Activated CD8-positive, alpha-beta memory T cell treated with anti-CD3 and anti-CD28 coated beads for 4 hours (primary cell): ENCODE measurements at places on chromosomes 6 and 20.

DNA sequence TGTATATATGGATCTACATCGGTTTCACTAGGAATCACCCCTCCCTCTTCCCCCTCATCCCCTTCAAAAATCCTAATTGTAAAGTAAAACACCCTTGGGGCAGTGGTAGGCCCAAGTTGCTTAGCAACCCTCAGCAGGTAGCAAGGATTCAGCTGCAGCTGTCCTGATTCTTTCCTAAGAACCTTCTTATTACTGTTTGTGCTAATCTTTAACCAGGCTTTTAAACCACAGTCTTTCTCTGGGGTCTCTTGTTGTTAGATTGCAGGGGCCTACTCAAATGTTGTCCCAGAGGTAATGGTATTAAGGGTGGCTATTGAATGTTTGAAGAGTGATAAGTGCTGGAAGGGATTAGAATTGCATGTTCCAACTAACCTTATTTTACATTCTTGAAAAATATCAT lies 46.4 kb downstream of the PRL start:
- DNase-seq: no peak

- no peak for DNase-seq
Observed at GRCh38 chr20:8642247-8642646, 426.6 kb upstream of the PLCB4 start.

- DNase-seq: no peak
Observed at GRCh38 chr6:53119772-53120409, 28.8 kb downstream of the GCM1 start.

DNA sequence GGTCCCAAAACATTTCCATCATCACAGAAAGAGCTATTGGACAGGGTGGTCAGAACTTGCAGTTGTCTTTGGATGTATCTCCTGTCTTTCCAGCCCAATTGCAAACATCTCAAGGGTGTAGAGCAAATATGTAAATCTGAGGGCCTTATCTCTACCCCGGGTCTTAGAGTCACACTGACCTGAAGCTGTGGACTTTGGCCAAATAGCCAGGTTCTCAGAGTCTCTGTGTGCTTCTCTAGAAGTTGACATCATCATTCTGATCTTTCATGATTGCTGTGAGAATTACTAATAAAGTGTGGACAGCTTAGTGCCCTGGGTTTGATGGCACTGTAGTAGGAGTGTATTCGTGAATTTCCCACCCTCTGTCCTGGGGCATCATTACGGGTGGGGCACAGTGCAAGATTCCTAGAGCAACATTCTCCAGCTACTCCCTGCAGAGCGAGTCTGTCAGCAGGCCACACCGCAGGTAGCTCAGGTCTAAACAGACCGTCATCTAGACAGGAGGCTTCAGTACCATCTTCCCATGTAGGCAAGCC lies 71.1 kb downstream of the SLC24A3 start:
- DNase-seq: no peak

GRCh38 chr6:117951783-117952182 lies 44.7 kb downstream of the SLC35F1 start:
- DNase-seq: no peak

DNA sequence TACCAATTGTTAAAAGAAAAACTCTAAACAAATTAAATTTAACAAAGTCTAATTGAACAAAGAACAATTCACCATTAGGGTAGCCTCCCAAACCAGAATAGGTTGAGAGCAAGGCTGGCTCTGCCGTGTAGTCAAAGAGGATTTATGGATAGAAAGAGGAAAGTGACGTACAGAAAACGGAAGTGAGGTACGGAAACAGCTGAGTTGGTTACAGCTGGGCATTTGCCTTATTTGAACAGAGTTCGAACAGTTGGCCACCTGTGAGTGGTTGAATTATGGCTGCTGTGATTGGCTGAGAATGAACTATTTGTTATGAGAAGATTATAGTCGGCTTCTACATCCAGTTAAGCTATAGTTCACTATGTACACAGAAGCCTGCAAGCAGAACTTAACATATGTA lies 18.5 kb upstream of the ISM1 start:
- DNase-seq: no peak

DNA sequence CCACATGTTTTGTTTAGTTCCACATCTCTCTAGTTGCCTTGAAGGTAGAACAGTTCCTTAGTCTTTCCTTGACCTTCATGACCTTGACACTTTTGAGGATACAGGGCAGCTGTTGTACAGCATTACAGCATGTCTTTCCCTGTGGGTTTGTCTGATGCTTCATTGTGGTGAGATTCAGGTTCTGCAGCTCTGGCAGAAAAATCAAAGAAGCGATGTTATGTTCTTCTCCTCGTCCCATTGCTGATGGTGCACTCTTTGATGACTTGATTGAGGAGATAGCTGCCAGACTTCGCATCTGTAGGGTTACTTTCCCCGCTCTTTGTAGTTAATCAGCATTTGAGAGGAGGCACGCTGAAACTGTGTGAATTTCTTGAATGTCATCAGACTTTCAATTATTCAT lies 12.0 kb downstream of the CEBPB start:
- DNase-seq: no peak

DNA sequence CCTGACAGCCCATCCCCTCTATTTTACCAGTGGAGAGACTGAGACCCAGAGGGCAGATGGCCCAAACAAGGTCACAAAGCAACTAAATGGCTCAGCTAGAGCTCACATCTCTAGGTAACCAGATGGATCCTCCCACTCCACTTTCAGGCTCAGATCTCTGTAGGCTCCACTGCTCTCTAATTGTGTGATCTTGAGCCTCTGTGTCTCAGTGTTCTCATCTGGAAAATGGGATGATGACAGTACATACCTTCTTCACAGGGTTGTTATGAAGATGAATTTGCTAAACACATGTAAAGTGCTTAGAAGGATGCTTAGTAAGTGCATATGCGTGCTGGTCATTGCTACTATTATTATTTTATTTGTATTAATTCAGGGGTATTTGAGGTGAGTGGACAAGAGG lies 40.5 kb downstream of the RAB44 start:
- DNase-seq: no peak

GRCh38 chr20:5072756-5073659 lies 46.8 kb downstream of the PCNA start:
- DNase-seq: no peak

GRCh38 chr20:7980332-7981046 lies 39.1 kb downstream of the TMX4 start:
- DNase-seq: no peak

DNA sequence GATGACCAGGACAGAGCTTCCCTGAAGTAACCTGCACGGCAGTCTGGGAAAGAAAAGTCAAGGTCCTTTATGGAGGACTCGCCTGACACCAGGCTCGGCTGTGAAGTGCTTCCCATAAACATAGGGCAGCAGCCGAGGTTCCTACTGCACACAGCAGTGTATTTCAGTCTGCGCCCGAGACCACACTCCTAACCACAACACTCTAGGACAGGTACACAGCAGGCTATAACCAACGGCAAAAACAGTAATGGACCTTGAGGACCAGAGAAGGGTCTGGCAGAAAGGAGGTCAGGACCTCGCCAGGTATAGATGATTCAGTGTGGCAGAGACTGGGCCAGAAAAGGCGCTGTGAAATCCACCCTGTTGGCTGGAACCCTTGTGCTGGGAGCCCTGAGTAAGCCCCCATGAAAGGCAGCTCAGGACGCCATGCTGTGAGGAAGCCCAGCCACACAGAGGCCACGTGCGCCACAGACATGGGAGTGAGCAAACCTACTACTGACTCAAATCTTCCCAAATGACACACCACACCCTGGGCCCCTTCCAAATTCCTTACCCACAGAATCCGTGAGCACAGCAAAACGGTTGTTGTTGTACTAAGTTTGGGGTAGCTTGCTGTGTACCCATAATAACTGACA lies 129.6 kb upstream of the CST7 start:
- DNase-seq: no peak

GRCh38 chr20:6140947-6141346 lies 18.1 kb upstream of the FERMT1 start:
- DNase-seq: no peak

GRCh38 chr20:64108731-64109681 lies 1.6 kb upstream of the NPBWR2 start:
- no peak for DNase-seq

GRCh38 chr6:148055419-148055818 lies 287.2 kb upstream of the SASH1 start:
- DNase-seq: no peak

GRCh38 chr20:23507346-23507745 lies 16.4 kb downstream of the CST8 start:
- no peak for DNase-seq

DNA sequence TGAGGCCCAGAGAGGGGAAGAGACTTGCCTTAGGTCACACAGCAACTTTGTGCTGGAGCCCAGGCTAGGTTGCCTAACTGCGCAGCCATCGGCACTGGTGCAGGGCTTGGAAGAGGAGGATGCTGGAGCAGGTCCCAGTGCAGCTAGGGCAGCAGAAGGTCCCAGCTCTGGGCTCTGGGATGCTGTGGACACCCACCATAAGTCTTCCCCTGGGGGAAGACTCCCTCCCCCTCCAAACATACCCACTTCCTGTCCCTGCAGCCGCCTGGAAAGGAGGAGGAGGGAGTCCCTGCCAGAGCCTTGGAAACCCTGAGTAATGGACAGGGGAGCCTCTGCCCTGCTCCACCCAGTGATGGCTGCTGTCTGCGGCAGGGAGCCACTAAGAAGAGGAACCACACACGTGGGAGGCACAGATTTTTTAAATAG lies 93.6 kb downstream of the NCR2 start:
- peak; percentile 21 for DNase-seq

DNA sequence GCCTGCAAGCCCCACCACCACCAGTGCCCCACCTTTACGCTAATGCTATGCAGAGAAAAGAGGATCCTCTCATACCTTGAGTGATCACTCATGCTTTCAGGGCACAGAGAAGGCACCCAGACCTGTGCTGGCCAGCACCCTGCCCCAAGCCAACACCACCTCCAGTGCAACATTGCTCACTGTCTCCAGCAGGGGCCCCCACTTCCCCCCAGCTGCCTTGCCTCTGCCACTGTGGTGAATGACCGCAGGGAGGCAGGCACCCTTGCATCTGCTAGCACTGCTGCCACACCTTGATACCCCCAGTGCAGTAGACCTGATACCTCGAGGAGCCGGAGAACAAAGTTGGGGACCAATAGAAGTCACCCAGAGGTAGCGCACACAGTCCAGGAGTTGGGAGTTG lies 139.2 kb upstream of the PLN start:
- DNase-seq: no peak

- DNase-seq: no peak
Observed at GRCh38 chr20:15637546-15637945, 935.7 kb downstream of the KIF16B start.

DNA sequence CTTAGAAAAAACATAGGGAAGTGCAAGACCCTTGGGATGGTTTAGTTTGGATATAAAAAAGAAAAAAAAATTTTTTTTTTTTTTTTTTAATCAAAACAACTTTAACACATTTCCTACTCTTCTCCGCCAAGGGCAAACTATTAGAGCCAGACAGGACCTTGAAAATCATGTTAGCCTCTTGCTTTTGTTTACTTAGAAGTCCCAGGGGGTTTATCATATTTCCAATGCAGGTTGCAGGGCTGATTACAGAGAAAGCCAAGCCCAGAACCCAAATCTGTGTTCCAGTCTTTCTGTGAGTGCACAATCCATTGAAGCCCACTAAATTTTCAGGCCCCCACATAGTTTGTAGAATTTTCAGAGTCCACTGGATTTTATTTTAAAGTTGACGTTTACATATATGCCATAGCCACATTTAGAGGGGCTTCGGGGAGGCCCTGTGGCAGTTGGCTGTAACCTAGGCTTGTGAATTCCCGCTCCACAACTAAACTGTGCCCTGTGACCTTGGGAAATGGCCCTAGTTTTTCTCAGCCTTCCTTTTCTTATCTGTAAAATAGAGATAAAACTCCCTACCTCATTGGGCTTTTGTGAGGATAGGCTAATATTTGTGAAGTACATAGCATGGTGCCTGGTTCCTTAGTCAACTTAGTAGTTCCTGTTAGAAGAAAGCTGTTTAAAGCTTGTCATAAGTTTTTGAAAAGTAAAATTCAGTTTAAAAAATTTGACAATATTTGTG lies 55.7 kb downstream of the NCOA7 start:
- DNase-seq: no peak

- DNase-seq: no peak
Observed at GRCh38 chr6:153425536-153425935, 294.5 kb upstream of the RGS17 start.

GRCh38 chr6:25713824-25714223 lies 40.7 kb upstream of the SLC17A4 start:
- DNase-seq: no peak

DNA sequence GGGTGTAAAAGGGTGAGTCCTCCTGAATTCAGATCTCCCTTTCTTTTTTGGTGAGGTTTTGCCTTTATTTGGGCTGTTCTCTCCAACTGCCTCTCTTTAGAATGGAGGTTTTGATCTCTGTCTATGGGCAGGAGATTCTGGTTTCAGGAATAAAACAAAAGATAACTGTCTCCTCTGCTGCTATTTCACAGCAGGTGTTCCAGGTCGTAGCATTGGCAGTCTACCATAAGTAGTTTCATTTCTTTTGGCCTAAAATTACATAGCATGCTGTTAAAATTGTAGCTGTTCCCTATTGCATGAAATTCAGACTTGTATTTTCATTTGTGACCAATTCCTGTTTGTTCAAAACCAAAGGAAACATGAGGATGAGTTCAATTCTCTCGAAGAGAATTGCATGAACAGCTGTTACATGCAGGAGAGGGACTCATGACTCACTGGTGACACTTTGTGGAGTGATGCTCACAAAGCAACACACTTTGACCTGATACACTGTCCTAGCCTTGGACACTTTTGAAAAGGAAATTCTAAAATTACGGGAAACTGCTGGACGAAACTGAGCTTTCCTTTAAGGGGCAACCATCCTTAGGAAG lies 76.8 kb upstream of the SIRPG start:
- no peak for DNase-seq

- DNase-seq: peak; percentile 52
Observed at GRCh38 chr6:89610149-89610642, 28.4 kb downstream of the LYRM2 start.

DNA sequence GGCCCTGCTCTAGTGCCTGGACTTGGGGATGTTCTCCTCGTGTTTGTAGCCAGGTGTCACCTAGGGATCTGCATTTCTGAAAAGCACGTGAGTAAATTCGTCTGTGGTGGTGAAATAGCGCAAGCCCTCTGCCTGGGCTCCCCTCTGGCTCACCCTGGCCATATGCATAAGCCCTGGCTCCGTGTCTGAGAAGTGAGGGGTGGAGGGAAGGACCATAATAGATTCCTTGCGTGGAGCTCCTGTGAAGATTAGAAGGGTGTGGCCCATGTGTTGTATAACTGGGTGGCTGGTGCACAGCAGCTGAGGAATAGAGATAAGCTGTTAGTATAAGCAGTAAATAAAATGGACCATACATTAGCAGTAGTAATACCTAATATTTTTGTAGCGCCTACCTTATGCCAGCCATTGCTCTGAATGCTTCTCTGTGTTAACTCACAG lies 4.8 kb downstream of the BCAS1 start:
- no peak for DNase-seq

DNA sequence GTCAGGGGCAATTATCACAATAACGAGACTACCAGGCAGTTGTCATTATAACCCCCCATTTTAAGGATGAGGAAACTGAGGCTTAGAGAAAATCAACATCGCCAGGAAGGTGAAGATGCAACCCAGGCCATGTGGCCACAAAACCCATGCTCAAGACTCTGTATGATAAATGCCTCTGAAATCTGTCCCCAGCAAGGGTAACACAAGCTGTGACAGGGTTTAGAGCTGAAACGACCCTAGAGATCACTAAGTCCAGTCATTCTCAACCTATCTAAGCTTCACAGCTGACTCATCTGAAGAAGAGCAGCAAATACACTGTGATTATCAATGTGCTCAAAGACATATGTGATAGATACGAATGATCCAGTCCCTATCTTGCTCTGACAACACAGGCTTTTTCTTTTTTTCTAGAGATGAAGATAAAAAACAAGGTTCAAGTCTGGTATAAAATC lies 47.0 kb downstream of the ARHGAP18 start:
- DNase-seq: no peak
